Activated CD4-positive, CD25-positive, alpha-beta regulatory T cell treated with anti-CD3 and anti-CD28 coated beads, Interleukin-2, amount 50 U/mL, for 24 hours (primary cell): ENCODE measurements at places on chromosomes 5 and 9.

DNA sequence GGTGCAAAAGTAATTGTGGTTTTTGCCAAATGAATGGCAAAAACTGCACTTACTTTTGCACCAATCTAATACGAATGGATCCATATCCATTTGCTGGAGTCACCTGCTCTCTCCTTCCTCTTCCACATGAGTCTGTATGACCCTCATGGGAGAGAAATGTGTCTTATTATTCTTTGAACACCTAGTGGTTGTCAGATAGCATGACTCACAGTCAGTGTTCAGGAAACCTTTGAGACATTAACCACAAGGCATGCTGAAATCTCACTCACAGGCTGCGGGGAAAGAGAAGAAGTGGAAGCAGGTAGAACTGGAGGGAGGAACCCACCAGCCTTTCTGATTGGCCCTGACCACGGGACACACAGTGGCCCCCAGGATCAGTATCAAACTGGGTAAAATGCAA lies 222.8 kb upstream of the KLF4 start:
- no peak for ATAC-seq

DNA sequence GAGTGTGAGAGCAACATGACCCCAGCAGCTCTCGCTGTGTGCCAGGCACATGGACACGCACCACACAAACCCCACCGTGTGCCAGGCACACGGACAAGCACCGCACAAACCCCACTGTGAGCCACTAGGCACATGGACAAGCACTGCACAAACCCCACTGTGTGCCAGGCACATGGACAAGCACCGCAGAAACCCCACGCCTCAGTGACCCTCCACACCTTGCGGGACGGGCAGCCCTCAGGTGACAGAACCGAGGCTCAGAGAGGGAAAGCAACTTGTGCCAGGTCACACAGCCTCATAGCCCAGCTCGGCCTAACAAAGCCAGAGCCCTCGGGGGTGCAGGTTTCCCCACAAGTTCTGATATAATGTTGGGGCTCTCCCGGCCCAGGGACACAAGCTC lies 2.0 kb upstream of the GPSM1 start:
- no peak for ATAC-seq

- no peak for ATAC-seq
Measured at GRCh38 chr5:22593592-22593991, 259.6 kb downstream of the CDH12 start.

DNA sequence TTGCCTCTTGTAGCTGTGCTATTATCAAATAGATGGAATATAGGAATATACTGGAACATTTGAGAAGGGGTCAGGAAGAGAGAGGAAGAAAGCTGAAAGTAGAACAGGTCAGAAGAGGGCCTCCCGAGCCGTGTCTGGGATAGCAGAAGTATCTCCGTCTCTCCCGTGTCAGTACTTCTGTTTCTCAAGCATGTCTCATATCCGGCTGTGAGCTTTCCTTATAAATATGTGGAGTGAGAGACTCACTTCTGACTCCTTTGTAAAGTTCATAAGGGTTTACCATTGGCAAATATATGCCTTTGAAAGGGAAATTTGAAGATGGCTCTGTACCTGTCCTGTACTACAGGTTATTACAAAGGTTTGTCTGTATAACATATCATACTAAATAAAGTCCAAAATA lies 50.3 kb downstream of the MOCS2 start:
- ATAC-seq, result no peak

DNA sequence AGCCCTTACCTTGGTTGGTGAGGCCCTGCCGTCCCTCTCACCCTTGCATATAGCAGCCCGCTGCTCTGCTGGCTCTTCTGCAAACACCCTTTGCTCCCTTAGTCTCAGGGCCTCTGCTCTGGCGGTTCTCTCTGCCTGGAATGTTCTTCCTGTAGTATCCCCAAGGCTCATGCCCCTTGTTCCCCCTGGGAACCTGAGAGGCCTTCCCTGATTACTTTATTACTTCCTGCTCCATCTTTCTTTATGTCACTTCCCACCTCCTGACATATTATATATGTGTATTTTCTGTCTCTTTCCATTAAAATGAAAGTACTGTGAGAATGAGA lies 73.9 kb upstream of the SPRY4 start:
- no peak for ATAC-seq

DNA sequence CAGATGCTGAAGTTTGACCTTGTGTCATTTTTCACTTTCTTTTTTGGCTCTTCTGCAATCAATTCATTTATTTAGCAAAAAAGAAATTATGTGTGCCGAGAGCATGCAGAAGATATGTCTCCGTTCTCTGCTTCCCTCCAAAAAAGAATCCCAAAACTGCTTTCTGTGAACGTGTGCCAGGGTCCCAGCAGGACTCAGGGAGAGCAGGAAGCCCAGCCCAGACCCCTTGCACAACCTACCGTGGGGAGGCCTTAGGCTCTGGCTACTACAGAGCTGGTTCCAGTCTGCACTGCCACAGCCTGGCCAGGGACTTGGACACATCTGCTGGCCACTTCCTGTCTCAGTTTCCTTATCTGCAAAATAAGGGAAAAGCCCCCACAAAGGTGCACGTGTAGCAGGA lies 2.4 kb downstream of the FGFR4 start:
- no peak for ATAC-seq

DNA sequence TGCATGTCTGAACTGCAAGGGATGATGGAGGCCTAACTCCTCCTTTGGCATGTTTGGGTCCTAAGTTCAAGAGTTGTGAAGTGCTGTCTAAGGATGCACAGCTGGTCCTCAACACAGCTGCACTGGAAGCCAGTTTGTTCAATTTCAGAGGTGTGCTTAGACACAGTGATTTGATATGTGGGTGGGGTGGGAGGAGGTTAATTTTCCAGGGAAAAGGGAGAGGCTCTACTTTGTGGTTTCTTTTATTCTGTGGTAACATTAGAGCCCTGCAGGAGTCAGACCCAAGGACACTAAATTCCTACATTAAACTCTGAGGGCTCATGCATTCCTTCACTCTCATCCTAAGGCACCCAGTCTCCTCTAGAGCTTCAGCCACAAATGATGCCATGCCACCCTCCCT lies 188.4 kb upstream of the MAST4 start:
- no peak for ATAC-seq

DNA sequence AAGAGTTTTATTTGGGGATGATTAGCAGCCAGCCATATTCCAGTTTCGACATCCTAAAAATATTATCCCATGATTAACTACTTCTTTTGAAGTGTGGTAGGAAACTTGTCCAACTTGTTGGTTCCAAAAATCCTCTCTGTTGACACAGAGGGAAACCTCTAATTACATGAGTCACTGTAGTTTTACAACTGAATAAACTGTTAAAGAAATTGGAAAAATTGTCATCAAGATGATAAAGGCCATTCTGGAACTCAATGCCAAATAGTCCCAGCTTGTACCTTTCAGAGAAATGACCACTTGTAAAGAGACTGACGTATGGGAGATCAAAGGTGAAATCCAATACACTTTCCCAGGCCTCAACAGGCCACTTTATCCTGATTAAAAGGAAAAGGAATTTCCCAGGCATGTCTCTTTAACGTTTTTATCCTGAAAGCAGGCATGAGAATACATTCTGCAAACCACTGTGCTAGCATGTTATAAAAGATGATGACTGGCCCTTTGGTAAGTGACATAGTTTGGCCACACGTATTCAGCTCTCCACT lies 261.6 kb downstream of the GLIS3 start:
- no peak for ATAC-seq

DNA sequence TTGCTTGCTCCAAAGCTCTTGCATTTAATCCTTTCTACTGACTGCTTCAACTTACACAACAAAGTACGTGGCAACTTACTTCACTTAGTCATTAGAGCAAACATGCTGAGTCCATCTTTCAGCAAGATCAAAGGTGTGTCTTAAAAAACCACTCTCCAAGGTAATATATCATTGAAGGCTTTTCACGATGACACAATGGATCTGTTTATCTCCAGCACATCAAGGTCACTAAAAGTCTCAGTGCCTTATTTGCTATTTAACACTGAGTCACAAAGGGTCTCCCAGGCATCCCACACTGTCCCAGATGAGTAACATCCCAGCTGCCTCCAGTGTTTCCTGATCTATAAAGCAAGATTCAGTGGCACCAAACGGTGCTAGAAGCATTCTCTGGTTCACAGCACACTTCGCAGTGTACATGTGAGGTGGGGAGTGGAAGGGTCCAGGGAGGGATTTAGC lies 3.7 kb upstream of the CLK4 start:
- ATAC-seq, result no peak

DNA sequence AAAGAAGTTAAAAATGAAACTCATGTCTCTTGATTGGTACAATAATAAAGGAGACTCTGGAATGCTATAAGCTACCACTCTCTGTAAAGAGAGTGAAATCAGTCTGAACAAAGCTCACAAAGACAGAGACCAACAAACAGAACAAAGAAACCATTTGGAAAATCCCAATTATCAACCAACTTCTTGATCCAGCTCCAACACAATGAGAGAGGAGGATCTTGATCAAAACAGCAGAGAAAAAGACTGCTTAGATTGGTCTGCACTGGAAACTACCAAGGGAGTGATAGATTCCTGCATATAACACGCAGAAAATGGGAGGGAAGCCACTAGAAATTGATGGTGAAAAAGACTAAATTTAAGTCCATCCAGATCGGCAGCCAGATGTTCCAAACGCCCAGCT lies 23.1 kb upstream of the RNF38 start:
- ATAC-seq, result no peak

DNA sequence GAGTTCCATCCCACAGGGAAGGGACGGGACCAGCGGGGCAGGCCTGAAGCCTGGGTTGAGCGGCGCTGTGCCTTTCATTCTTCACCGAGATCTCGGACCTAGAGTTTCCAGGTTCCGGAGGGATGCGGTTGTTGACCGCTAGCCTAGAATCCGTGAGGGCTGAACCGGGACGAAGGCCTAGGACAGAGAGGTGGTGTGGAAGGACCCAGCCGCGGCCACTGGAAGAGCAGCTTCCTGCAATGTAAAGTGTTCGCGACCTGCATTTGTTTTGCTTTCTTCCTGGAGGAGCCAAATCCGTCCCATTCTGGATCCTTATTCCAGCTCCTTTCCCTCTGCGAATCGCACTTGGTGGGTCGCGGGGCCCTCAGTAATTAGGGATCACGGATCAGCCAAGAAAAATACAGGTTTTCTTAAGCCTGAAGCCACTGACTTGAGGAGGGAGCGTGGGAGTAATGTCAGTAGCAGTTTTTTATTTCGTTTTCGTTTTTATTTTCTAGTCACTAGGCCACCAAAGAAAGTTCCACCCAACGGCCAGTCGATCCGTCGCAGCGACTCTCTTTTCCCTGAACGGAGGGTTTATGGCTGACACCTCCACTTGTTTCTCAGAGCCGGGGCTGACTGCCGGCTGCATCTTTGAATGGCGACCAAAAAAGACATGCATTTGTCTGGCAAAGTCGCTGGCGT lies 48.6 kb downstream of the ANXA2R start:
- ATAC-seq, result peak; percentile 26

DNA sequence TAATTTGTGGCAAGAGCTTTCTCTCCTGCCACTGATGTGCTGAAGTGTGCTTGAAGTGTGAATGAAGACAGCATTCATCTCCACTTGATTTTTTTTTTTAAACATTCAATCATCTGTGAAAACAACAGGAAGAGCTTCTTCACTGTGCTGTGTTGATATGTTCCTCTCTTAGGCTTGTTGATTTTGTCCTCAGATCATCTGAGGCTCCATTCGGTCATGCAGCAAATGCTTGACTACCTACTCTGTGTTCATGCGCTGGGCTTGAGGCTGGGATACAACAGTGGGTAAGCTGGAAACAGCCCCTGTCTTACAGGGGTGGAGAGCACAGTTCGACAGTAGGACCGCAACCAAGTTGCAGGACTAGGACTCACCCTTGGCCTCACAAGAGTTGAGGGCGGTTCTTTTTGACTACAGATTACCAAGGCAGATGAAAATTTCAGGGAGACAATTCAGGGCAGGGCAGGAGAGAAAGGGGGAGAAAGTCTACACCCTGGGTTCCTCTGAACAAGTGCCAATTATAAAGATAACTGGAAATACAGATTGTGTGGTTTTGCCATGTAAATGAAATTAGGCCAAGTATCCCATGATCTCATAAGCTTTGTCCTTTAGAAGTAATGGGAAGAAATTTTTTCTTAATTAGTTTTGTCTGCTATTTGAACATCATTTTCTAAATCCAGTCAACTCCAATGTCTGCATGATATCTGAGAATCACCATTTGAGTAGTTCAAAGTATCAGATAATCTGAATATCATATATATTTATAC lies 31.0 kb upstream of the F2R start:
- ATAC-seq, result no peak

- no peak for ATAC-seq
Measured at GRCh38 chr9:122261469-122261881, 3.2 kb downstream of the RBM18 start.

DNA sequence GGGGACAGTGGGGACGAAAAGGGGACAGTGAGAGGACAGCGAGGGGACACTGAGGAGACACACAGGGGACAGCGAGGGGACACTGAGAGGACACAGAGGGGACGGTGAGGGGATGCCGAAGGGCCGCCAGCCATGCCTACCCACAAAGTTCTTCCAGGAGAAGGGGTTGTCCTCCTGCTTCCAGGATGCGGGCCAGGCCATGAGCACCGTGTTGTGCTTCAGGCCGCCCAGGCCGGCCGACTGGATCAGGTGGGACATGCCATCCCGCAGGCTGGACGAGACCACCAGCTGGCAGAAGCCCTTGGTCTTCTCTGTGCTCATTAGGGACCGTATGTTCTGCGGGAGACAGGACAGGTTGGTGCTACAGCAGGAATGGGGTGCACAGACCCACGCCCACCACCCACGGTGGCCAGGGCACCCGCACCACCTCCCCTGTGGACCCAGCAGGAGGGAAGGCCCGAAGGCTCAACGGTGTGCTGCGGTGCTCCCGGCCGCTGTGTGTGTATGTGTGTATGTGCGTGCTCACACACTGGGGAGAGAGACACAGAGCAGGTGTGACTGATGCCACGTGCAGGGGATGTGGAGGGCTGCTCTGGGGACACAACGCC lies 46.6 kb downstream of the SLC12A7 start:
- ATAC-seq, result no peak

DNA sequence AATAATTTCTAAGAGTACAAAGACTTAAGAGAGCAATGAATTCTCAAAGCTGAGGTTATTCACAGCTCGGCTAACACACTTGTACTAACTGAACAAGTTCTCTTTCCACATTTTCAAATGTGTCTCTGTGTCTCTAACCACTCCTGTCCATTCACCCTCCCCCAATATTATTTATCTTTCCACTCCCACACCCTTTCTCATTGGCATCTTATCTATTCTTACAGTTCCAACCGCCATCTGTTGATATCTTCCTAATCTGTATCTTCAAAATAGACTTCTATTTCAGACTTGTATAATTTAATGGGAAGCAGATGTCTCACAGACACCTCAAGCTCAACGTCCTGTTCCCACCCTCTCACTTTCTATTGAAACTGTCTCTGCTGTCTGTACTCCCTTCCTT lies 205.9 kb downstream of the ANXA1 start:
- ATAC-seq, result no peak
